ENCODE measurements at places on chromosomes 2 and 18.

DNA sequence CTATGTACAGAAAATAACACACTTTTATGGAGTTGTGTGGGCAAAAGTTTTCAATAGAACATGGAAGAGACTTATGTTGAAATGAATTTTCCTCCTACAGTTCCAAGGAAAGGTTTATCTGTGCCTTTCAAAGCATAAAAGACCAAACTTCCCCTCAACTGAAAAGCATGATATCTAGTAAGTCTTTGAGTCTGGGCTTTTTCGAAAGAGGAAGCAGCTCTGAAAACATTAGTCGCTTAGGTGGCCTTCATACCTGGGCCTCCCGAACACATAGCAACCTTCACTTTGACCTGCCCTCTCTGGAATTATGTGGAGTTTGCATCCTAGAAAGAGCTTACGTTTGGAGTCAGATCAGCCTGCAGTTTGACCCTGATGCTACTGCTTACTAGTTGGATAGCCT is 4.8 kb upstream of the CAPN14 start:
- DNase-seq: no peak

GRCh38 chr2:84886791-84887190 is 5.9 kb upstream of the TRABD2A start:
- DNase-seq: no peak

DNA sequence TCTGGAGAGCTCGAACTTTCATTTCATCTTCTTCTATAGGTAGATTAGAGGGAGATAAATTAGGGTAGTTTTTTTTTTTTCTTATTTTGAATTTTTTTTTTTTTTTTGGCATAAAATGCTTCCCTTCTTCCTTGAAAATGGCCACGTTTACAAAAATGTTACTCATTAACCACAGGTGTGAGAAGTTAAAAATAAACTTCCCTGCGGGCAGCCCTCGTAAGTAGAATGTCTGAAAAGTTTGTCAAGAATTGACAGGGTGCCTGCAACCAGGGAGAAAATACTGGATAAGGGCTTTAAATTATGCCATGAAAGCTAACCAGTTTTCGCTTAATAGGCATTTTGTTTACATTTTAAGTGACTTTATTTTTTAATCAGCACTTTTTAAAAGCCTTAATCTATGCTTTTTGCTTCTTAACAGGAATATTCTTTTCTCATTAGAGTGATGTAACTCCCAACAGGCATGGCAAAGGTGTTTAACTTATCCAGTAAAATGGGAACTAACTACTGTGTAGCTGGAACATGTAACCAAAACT is 4.2 kb upstream of the FN1 start:
- DNase-seq: no peak

- DNase-seq: no peak
Measured at GRCh38 chr2:105641389-105641811, 103.3 kb upstream of the NCK2 start.

DNA sequence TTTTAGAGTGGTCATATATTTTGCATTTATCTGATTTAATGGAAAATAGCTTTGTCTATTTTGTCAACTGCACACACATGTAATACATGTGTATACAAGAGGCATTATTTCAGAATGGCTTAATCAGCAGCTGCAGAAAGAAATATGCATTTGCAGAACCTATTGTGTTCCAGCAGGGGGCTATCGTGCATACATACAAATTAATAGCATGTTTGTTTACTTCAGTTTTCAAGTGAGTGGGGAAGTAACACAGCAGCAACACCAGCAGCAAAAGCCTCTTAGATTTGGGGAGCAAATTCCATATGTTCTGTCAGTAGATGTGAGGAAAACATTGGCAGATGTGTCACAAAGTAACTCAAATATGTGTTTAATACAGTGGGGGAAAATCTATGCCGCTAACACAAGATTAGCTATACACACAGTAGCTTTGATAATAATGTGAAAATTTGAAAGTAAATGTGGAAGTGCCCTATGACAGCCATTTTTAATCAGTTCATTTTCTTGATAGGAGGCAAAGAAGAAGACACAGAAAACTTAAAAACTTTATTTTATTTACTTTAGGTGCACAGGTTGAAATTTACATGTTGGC is 218.1 kb downstream of the WDR7 start:
- no peak for DNase-seq

GRCh38 chr2:74602586-74603281 is 45.4 kb downstream of the M1AP start:
- DNase-seq: no peak

GRCh38 chr2:108993095-108993937 is 4.3 kb upstream of the EDAR start:
- no peak for DNase-seq

- DNase-seq: no peak
Measured at GRCh38 chr2:144501118-144501517, 18.8 kb downstream of the ZEB2 start.

DNA sequence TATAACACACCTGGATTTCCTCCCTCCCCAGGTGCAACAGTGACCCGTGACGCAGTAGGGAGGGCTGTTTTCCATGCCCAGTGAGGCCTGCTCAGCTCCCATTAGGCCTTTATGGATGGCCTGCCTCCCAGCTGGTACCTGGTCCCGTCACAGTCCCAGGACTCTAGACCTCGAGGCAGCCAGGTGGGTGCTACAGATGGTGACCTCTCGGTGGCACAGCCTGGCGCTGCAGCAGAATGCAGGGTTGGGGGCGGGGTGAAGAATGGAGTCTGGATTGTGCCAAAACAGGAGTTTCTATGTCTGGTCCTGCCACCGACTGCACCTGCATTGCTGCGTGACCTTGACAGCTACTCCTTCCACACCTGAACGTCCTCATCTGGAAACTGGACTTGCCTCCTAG is 18.0 kb upstream of the YWHAQ start:
- DNase-seq: no peak

DNA sequence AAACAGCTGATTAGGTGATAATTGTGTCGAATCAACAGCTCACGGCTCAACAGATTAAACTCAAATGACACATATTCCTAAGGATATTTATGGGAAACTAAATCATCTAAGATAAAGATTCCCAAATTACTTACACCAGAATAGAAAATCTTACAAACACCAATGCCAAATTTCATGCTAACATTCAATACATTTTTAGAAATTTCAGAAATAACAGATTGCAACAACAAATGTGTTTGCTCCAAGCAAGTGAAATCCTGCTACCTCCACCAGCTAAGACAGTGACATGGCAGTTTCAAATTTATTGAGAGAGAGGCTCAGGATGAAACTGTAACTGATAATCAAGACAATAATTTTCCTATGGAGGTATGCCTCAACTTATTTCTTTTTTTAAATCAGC is 65.0 kb upstream of the EPB41L3 start:
- DNase-seq: no peak

DNA sequence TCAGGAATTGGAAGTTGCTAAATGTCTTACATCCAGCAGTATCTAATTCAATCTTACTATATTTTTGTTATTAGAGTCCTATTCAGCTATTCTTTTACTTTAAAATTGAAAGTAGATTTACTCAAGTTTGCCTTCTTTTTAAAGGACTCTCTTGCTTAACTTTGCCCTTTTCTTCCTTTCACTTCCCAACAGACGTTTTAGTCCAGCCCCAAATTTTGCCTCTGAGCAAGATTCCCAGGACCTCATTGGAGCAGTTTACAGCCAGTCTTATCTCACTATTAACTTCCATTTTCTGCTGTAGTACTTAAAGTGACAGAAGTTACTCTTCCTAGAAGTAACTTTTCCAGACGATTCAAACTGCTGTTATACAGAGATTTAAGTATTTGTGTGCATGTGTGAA is 1.7 kb upstream of the PRKD3 start:
- no peak for DNase-seq

GRCh38 chr2:3683748-3684454 is 19.5 kb upstream of the DCDC2C start:
- no peak for DNase-seq

DNA sequence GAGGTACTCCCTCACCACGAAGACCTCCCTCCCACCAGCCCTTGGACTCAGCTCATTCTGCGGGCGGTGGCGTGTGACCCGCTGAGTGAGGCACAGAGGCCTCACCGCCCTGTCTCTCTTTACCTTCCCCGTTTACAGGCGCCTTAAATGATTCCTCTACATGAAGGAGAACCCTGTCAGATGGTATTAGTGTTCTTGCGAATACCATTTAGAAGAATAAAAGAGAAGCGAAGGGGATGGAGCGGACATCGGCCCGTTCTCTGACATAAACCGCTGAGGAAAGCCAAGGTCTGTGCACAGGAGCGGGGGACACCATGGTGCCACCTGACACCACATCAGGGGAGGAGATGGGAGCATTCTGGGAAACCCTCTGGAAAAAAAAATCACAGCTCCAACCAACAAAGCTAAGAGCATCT is 179.8 kb downstream of the HDAC4 start:
- DNase-seq: no peak

GRCh38 chr18:57440331-57441070 is 5.3 kb downstream of the ONECUT2 start:
- DNase-seq: no peak

GRCh38 chr2:121577381-121577780 is 46.7 kb downstream of the RNU4ATAC start:
- DNase-seq: no peak

- no peak for DNase-seq
Measured at GRCh38 chr18:62510789-62511188, 12.0 kb upstream of the ZCCHC2 start.

- no peak for DNase-seq
Measured at GRCh38 chr2:31660812-31661335, 80.1 kb upstream of the SRD5A2 start.

DNA sequence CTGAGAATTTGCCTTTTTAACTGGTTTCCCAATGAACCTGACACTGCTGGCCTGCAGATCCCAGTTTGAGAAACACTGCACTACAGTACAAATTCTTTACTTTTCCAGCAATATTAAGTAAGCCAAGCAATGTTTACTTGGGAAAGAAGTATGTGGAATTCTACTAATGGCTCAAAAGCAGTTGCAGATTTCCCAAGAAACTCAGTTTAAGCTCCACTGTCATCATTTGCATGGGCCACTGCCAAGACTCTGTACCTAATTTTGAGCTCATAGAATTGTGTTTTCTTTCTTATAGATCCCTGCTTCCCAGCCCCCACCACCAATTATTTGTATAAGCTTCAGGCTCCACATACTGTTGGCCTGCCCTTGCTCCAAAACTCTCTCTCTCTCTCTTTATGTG is 676.1 kb downstream of the RNF144A start:
- DNase-seq: no peak

- DNase-seq: no peak
Measured at GRCh38 chr2:43407935-43408334, 181.5 kb upstream of the ZFP36L2 start.

GRCh38 chr2:182113334-182113733 is 127.7 kb downstream of the PPP1R1C start:
- DNase-seq: no peak

DNA sequence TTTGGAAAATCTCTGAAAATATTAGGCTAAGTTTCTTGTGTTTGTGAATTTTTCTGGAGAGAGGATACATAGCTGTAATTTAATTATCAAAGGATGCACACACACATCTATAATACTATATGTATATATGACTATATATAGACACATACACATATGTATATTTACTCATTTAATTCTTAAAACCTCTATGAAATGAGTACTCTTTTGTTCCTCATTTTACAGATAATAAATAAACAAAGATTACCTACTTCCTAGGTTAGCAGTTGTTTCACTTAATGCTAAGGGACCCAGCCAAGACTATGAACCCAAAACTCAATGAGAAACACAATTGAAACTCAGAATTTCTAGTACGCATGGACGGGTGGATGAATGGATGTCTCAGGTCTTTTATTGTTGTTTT is 145.6 kb downstream of the BCL2 start:
- DNase-seq: no peak
